GM10248 (cell line): ENCODE measurements at places on chromosomes 6 and 20.

DNA sequence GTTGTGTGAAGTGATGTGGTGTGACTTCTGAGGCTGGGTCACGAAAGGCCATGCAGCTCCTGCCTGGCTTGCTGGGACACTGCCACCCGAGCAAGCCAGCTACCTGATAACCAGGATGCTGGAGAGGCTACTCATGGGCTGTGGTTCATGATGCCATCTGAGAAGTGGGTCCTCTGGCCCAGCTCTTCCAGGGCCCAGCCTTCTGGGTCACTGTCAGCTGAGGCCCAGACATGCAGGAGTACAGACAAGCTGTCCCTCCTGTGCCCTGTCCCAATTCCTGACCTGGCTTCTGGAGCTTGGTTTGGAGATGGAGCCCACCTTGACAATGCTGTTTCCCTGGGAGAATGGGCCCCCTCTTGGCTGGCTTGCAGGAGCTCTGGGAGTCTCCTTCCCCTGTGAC is 87.0 kb downstream of the DHX35 start:
- DNase-seq = no peak

DNA sequence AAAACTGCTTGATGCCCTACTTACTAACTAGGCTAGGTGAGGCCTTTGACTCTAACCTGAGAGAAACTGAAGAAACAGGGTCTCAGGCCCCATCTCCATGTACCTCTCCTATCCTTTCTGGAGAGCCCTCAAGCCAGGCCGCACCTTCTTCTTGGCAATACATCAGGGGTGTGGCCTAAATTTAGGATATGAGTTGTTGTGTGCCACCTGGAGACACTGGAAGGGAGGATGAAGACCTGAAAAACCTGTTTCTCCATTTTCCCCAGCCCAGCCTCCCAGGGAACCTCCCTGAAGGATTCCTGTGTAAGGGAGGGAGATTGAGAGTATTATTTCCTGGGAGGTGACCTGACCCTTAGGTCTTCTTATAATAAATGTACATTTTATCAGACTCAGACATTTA is 3.1 kb downstream of the LY6G6D start:
- DNase-seq = no peak

DNA sequence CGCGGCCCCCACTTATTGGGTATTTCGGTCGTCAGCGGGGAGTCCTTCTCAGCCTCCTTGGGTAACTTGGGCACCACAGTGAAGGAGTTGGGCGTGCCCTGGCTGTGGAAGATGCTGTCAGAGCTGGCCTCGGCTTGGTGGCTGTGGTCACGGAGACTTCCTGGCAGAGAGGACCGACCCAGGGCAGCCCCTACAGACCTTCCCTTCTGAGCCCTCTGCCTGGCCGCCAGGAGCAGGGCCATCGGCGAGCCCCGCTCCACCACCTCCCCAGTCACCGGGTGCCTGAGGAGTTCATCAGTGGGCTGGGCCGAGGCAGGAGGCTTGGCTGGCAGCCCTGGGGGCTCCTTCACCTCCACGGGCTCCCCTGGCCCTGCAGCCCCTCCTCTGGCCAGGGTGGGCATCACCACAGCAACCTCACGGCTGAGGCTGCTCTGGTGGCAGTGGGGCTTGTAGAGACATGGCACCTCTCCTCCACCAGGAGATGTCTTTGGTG is 37.2 kb downstream of the C6orf132 start:
- DNase-seq = no peak

DNA sequence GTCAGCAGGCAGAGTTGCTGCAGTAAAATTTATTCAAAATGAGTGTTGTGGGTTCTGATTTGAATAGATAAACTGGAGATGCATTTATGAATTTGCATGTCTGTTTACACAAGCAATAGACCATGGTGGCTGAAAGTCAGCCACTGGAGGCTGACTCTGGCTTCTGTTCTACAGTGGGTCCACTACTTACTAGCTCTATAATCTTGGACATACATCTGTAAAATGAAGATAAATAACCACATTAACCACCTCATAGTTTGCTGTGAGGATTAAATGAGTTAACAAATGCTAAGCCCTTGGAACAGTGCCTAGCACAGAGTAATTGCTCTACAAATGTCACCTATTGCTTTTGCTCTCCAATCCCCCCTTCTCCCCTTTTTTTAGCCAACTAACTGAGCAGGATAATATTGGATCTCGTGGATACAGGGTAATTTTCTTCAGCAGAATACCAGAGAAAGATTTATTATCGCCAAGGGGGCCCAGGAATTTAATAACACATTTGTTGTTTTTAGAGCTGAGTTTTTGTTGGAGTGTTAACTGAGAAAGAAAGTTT is 1.4 kb upstream of the PM20D2 start:
- DNase-seq = peak; percentile 47

GRCh38 chr20:39775110-39775509 is 813.0 kb downstream of the DHX35 start:
- DNase-seq = no peak

- no peak for DNase-seq
Measured at GRCh38 chr20:32271620-32272019, 5.8 kb upstream of the KIF3B start.

GRCh38 chr6:81895511-81896185 is 143.2 kb upstream of the TENT5A start:
- no peak for DNase-seq

- DNase-seq = no peak
Measured at GRCh38 chr6:67748521-67748920, 886.6 kb upstream of the ADGRB3 start.

DNA sequence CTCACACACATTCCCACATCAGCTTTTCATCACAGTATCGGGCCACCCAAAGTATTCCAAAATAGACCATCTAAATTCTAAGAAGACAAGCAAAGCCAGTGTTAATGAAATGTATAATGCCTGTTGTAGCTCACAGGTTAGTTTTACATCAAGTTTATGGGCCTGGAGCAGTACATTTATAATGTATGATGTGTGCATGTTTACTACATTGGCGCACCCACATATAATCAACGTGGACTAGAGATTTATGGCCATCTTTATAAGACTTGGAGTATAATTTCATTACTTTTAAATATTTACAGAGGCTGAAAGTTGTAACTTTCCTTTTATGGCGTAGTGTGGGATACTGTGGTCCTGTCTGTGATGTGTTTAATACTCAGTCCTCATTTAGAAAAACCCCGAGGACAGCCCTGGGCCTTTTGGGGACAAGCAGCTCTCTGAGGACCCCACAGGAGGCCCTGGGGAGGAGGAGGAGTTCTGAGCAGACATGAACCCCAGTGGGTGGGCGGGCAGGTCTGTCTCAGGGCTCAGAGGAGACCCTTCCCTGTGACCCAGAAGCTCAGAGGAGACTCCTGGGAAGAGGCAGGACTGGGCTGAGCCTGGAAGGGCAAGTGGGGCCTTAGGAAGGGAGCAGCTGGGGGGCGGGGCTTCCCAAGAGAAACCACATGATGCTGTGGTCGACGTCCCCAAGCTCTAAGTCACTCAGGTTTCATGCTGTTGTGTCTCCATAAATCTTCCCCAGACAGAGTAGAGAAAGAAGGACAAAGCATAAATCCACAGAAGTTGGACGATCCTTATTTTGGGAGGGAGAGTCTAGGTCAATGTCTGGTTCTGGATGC is 232.1 kb downstream of the PREX1 start:
- DNase-seq = no peak

DNA sequence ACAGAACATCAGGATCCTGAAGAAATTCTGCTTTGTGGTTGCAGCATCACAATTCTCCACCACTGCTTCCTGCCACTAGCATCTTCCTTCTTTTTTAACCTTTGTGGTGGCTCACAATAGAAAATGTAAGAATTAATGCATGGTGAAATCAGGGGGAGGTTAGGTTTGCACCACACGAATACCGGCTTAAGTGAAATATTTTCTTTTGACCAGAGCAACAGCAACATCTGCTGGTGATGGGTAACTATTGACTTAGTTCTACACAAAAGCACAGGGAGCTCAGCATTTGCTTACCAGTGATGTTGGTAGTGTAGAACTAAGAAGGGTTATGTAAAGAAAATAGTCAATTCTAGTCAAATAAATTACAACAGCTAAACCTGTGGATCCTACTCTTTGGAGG is 280.5 kb downstream of the SYNE1 start:
- peak; percentile 28 for DNase-seq

DNA sequence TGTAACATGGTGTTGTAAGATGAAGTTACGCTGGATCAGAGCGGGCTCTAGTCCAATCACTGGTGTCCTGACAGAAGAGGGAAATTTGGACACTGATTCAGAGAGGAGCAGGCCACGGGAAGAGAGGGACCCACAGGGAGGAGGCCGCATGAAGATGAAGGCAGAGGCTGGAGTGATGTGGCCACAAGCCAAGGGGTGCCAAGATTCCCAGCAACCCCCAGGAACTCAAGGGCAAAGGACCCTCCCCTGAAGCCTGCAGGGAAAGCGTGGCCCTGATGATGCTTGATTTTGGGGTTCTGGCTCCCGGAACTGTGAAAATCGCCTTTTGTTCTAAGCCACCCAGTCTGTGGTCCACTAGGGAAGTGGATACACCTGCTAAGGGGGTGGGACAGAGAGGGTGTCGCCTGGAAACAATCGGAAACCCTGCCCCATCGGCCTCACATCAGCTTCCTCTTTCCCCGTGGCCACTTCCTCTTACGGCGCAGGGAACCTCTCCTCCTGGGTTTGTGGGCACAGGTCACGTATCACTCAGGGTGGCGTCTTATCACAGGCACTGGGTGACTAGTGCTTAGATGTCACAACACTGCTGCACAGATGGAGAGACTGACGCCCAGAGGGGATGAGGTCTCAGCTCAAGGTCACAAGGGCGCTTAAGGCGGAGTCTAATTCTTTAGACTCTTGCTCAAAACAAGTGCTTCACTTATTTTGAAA is 58.0 kb downstream of the SULF2 start:
- peak; percentile 82 for DNase-seq

GRCh38 chr20:44496976-44497375 is 21.3 kb downstream of the TTPAL start:
- no peak for DNase-seq

DNA sequence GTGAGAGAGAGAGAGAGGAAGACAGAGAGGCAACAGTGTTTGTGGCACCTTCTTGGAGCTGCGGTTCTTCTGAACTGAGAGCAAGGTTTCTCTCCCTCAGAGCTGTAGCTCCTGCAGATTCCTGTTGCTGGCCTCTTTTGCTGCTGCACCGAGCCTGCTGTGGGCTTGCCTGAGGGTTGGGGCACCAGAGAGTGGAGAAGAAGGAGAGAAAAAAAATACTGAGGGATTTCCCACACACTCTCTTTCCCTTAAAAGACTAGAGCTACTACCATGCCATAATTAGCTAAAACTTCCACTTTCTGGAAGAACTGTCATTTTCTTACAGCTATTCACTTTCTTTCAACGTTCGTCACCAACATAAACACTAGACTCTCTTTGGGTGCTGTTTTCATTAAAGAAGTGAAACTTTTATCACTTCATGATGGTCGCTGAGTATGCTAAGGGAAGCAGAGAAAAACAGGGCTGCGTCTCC is 18.2 kb upstream of the ECI2 start:
- DNase-seq = no peak

- DNase-seq = no peak
Measured at GRCh38 chr6:39899554-39900295, 34.5 kb downstream of the MOCS1 start.

GRCh38 chr20:36471885-36472636 is 69.3 kb upstream of the MYL9 start:
- no peak for DNase-seq

DNA sequence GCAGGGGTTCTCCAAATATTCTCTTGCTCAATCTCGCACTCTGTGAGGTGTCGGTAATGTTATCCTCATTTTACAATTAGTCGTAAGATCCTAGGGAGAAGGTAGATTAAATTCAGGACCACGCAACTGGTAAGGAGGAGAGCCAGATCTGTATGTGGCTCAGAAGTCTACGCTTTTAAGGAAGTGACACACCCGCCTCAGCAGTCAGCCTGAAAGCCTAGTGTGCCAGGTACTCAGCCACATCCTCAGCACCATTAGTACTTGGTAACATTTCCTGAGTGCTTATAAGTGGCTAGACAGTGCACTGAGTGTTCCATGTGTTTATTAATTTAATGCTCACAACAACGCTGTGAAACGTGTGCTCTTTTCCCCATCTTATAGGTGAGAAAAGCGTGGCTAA is 63.7 kb downstream of the DHX35 start:
- no peak for DNase-seq

- no peak for DNase-seq
Measured at GRCh38 chr6:16676376-16676775, 84.9 kb downstream of the ATXN1 start.

DNA sequence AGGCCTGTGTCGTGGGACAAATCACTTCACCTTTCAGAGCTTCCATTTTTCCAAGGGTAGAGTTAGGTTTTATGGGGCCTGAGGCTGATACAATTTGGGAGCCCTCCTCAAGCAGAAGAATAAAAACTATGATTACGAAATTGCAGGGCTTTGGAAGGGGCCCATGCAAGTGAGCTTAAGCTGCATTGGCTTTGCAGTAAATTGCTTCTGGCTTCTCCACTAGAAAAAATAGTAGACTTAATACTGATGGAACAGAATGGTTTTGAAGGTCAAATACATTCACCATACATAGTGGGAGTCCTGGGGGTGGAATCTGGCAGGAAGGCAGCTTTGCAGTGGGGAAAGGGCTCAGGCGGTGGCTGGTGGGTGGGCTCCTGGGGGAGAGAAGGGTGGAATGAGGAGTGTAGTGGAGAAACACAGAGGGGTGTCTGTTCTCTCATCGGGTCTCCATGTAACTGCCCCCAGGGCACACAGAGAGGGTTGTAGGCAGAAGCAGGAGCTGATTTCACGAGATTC is 55.9 kb upstream of the RNF24 start:
- DNase-seq = no peak

DNA sequence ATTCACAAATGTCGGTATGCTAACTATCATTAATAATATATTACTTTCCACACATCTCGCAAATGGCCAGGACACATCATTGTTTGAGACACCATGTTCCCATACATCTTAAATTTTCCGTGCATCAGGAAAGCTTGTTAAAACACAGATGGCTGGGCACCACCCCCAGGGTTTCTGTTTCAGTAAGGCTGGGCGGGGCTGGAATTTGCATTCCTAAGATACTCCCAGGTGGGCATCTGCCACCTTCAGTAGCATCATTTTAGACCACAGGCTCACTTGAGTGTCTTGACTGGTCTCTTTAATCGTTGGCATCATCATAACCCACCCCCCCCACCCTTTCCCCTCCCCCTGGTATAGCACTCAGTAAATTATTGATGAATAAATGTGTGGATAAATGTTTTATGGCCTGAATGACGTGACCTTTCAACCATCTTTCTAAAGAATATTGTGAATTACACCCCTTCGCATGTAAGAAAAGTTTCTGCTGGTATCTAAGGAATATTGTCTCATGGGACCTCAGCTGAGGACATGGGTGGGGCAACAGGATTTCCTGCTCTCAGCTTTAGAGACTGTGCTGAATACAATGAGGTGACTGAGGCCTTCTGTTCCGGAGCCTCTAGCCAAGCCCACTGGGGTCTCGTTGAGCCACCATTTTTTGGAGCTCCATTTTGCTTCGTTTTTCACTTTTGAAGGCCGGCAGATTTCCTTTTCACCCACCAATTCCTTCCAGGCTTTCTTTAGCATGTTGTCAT is 124.1 kb upstream of the NEDD9 start:
- no peak for DNase-seq

- DNase-seq = no peak
Measured at GRCh38 chr6:46674410-46674809, 13.3 kb upstream of the TDRD6 start.

GRCh38 chr20:63120808-63121090 is 95.2 kb downstream of the YTHDF1 start:
- no peak for DNase-seq
